ENCODE measurements at places on chromosomes 1 and 21.

DNA sequence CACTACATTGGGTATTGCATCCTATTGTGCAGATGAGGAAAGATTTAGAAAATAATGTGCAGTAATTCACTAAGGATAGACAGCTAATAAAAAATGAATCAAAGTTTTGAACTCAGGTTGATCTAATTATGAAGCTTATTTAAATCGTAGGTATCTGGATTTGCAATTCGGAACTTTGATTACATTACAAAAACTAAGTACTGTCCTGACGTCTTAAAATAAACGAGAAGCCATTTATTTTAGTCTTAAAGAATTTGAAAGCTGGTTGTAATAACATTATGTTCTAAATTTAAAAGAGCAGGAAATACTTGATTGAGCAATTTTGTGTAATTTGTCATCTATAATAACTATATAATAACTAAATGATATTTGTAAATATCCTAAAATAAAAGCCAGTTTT is 235.9 kb downstream of the TPR start:
- DNase-seq = no peak

DNA sequence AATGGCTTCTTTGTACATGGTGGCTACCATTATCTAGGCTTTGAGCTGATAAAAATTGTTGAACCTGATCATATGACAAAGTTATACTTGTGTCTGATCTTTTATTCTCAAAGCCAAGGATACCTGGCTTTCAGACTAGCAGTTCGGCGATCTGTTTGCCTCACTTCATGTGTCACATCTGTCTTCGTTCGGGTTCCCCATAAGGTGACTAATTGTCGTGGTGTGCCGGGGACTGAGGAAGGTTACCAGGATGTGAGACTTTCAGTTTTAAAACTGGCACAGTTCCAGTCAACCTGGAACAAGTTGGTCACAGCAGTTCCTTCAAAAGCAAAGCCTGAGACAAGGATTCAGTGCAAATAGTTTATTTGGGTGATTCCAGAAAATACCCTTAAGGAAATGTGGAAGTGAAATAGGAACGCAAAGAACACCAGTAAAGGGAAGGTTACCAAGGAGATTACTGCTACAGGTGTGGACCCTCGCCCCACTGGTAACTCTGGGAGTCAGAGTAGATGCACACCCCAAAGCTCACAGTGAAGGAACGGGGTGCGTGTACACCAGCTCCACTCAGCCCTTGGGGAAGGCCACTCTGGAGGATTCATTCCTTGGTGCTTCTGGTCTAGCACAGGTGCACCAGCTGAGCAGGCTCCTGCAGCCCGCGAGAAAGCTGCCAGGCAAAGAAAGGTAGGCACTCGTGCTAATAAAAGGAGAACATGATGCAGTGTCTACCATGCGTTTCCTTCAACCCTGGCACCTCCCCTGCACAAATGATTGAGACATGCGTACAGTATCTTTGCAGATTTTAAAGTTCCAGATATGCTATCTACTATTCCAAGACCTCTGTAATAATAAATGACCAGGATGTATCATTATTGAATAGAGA is 69.0 kb downstream of the VWA5B1 start:
- no peak for DNase-seq

DNA sequence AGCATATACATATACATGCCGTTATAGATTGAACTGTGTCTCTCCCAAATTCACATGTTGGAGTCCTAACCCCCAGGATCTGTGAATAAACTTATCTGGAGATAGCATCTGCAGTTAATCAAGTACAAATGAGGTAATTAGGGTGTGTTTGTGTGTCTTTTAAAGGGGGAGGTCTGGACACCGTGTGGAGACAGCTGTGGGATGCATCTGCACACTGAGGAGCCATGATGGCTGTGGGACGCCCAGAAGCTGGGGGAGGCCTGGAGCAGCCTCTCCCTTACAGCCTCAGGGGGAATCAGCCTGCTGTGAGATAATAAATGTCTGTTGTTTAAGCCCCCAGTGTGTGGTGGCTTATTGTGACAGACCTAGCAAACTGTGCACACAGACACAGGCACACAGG is 51.8 kb upstream of the COL18A1 start:
- DNase-seq = no peak

GRCh38 chr21:46219591-46220239 is 8.9 kb downstream of the LSS start:
- no peak for DNase-seq

DNA sequence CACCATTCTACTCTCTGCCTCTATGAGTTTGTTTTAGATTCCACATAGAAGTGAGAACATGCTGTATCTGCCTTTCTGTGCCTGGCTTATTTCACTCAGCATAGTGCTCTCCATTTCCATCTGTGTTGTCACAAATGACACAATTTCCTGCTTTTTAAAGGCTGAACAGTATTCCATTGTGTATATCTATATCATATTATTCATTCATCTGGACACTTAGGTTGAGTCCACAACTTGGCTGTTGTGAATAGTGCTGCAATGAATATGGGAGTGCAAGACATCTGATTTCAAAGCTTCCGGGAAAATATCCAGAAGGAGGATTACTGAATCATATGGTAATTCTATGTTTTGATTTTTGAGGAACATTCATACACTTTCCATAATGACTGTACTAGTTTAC is 20.1 kb upstream of the DONSON start:
- no peak for DNase-seq

- no peak for DNase-seq
These were observed 63.1 kb downstream of the COQ8A start for GRCh38 chr1:227003165-227003564.

GRCh38 chr1:245327842-245328241 is 173.1 kb downstream of the KIF26B start:
- no peak for DNase-seq

DNA sequence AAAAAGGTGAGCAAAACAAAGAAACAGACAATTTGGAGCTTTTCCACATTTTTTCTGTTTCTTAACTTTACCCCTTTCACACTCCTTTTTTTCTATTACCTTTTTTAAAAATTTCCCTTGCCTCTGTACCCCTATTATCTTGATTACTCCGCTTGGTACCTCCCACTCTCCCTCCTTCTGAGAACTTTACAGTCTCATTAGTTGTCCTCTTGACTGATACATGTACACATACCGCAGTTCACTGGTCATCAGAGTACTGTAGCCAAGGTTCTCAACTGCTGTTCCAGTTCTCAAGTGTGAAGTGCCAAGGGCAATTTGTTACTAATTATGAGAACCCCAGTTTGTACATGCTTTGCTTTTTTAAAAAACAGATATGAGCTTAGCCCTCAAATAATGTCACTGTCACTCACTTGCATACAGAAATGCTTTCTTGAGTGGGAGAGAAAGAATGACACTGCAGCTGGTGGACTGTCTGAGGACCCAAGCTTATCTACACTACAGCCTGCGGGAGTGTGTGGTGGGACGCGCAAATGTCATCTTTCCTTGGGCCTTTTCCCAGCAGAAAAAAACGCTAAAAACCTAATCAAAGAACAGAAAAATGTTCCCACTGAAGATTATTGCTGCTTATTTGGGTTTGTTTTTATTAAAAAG is 160.8 kb downstream of the DISP1 start:
- DNase-seq = peak; percentile 3

DNA sequence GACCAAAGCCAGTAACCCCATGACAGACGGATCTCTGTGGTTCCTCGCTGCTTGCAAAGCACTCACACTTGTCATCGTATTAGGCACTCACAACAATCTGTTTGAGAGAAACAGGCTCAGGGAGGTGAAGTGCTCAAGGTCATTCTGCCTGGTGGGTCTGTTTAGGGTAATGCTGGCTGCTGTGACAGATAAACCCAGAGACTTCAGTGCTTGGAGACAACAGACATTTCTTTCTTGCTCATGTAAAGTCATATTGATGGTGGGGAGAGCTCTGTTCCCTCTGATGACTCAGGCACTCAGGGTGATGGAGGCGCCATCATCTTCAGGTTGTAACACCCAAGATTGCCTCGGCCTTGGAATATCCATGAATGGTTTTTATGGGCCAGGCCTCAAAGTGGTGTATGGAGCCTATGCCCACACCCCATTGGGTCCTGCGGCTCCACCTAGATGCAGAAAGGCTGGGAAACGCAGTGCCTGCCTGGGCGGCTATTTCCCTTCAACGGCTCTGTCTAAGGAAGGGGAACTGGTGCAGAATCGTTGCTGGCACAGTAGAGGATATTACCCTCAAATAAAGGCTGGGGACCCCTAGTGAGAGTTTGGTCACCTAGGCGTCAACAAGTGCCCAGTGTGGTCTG is 71.6 kb upstream of the SELENON start:
- DNase-seq = no peak

DNA sequence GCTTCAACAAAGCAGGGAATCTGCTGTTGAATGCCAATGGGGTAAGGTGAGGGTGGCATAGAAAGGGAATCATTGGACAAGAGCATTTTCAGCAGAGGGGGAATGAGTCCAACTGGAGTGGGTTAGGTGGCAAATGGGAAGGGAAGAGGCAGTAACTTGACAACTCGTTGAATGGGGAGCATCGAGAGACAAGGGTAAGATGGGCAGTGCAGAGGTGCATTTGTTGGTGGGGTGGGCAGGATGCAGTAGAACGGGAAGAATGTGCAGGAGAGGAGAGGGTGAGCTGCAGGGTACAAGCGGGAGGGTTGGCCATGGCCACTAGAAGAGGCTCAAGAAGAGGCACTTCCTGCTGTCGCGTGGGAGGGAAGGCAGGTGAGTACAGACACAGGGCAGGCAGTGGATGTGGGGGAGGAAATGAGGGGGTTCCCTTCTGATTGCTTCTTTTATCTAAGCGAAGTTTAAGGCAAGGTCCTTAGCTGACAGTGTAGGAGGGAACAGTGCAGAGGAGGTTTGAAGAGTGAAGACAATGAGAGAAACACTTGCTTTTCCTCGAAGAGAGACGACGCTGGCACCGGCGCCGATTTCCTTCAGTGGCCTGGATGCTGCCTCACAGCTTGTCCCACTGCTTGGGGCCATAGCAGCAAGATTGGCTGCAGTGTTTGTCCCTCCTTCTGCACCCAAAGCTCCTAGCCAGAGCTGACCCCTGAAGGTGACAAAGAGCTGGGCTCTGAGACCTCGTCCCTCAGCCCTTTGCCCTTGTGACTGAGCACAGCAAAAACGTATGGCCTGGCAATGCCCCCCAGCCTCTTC is 3.2 kb upstream of the IKBKE start:
- no peak for DNase-seq

- peak; percentile 35 for DNase-seq
These were observed 30.5 kb downstream of the BATF3 start for GRCh38 chr1:212669102-212669501.

- DNase-seq = no peak
These were observed 12.7 kb downstream of the TESK2 start for GRCh38 chr1:45478121-45478814.

- no peak for DNase-seq
These were observed 99.0 kb downstream of the IER5 start for GRCh38 chr1:181187337-181188126.

DNA sequence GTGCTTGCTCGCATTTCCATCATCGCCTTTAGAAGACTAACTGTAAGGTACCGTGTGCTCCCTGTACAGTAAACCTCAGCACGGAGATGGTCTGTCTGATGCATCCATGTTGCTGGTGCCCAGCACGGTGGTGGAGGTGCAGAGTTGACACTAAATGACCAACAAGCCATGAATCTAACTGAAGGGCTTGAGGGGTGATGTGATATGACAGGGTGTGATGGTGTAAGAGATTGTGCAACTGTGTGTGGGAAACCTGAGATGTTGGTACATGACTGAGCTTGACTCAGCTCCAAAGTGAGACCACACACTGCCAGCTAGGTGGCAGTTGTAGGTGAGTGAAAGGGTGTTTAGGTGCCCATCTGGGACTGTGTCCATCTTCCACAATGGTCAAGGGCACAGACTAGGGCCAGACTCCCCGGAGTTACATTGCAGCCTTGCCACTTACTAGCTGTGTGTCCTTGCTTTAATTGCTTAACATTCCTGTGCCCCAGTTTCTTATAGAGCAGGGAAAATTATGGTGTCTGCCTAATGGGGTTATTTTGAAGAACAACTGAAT is 21.4 kb downstream of the SLC2A1 start:
- DNase-seq = peak; percentile 45

DNA sequence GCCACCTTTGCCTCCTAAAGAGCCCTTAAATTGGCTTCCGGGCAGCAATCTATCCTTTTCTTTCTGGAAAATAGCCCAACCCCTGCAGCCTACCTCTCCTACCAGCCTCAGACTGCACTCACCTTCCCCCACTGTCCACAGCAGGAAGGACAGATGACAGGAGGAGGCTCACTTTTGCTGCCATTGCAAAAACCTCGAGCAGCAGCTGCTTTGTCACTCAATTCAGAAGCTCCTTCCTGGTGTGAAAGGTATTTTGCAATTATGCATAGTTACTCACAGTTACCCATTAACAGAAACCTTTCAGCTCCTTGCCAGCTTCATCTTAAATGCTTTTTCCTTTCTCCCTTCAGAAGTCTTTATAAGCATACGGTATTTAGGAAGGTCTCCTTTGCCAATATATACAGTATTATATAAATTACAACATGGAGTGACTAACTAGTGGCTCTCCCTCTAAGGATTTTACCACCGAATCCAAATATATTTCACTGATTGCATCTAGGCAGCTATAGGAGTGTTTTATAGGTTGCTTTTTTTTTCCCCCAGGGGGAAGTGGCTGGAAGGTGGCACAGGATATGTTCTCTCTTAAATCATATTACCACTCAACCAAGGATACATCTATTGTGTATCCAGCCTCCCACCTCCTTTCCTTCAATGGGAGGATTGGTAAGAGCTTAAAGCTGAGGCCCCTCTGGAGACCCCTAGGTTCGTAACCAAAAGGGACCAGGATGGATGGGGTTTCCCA is 142.1 kb upstream of the IPO9 start:
- no peak for DNase-seq

- no peak for DNase-seq
These were observed 47.5 kb downstream of the SSX2IP start for GRCh38 chr1:84642774-84643173.

GRCh38 chr1:244862354-244862698 is 2.0 kb downstream of the HNRNPU start:
- DNase-seq = no peak
